Sciatic nerve (tissue), 2 donors: ENCODE measurements at places on chromosomes 13 and 19.

- DNase-seq, result peak; percentile 67
Observed at GRCh38 chr13:32538143-32538620, 413 bp downstream of the N4BP2L2 start.

DNA sequence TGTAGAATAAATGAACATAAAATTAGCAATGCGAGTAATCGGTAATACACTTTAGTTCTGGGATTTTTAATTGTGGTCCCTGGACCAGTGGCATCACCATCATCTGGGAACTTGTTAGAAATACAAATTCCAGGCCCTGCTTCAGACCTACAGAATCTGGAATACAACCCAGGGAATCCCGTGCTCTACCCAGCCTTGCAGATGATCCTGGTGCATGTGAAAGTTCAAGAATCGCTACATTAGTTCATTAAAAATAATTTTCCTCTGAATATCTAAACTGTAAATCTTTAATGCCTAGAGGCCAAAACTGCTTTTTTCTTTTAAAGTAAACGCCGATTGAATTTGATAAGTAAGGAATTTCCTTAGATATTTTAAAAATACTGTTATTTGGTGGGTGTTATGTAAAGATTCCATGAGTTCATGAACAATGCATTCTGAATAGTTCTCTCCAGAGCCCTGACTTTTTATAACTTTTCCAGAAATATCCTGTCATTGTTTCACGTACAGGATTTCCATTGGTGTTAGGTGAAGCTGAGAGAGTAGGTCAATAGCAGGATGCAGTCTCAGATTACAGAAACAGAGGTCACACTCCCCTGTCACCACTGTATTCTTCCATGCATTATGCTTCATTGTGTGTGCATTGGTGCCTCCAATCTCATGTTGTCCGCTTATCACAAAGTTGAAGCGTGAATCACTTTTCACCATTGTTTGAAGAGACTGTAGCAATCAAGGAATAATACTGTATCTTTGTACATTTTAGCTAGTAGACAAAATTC is 596.5 kb upstream of the KLF12 start:
- no peak for DNase-seq

DNA sequence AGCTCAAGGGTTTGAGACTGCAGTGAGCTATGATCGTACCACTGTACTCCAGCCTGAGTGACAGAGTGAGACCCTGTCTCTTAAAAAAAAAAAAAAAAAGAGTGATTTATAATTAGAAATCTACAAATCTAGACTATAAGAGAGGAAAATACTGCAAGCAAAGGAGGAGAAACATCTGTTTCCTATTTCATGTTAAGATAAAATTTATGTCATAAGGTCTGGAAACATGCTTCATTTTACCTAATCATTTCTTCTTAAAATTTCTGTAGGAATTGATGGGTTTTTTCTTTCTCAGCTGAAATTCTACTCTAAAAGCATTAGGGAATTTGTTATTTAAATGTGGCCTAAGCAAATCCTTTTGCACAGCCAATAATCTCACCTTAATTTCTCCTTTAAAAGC is 53.2 kb downstream of the C13orf42 start:
- no peak for DNase-seq

DNA sequence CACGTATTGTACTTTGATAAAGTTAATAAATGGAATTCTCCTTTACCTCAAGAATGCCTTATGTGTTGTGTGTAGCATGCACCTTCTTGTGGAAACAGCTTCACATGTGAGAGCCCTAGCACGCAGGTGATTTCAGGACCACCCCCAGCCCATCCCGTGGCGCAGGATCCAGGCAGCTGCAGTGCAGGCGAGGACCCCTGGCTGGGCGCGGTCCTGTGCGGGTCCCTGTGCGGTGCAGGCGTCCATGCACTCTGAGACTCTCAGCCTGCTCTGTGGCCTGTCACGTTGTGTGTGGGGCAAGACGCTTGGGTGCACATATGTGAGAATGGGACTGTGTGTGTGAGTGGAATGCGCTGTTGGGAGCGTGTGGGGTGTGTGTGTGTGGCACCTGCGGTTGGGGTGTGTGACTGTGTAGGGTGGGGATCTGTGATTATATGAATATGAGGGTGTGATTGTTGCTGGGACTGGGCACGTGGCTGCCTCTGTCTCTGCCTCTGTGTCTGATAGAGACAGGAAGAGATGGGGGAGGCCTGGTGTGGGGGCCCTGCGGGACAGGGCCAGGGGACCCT is 30.8 kb downstream of the WTIP start:
- DNase-seq, result no peak

GRCh38 chr13:109695402-109696190 is 90.8 kb downstream of the IRS2 start:
- DNase-seq, result no peak

GRCh38 chr13:53191091-53191490 is 162.5 kb downstream of the OLFM4 start:
- no peak for DNase-seq

DNA sequence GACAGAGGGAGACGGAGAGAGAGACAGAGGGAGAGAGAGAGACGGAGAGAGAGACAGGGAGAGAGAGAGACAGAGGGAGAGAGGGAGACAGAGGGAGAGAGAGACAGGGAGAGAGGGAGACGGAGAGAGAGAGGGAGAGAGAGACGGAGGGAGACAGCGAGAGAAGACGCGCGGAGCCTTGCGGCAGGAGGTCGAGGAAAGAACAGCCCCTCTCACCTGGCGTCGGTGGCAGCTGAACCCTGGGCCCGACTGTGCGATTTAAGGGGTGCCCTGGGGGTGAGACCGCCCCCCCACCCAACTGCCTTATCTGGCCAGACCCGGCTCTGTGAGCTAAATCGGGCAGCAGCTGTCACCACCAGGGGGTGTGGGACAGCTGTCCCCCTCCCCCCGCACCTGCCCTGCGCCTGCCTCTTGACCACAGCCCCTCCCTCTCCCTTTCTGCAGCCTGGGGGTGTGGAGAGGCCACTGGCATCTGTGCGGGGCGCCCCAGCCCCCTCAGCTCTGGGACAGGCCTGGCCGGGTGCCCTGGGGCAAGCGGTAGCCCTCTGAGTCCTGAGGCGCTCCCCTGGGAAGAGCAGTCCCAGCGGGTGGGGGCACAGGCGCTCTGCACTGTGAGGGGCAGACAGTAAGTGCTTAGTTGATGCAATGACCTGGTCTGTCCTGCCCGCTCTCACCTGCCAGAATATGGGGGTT is 10.8 kb downstream of the JOSD2 start:
- DNase-seq, result no peak

- no peak for DNase-seq
Observed at GRCh38 chr13:76832258-76832988, 53.8 kb downstream of the KCTD12 start.

- no peak for DNase-seq
Observed at GRCh38 chr13:94598281-94598680, 2.3 kb upstream of the TGDS start.

DNA sequence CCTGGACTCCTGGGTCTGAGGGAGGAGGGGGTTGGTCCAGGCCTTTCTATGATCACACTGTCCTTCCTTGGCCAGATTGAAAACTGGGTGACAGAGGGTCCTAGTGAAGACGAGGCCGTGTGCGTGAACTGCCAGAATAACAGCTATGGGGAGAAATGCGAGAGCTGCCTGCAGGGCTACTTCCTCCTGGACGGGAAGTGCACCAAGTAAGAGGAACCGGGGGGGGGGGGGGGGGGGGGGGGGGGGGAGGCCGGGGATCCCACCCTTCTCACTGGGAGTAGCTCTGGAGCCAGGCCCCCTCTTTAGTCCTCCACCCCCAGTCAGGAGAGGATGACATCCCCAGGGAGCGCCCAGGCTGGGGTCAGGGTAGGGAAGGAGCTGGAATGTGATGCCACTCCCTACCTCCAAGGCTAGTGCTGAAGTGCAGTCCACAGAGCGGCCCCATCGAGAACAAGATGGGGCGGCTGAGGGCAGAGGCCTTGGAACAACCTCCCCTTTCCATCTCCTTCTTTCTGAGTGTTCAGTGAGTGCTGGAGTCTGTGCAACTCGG is 19.4 kb downstream of the CNFN start:
- DNase-seq, result no peak

DNA sequence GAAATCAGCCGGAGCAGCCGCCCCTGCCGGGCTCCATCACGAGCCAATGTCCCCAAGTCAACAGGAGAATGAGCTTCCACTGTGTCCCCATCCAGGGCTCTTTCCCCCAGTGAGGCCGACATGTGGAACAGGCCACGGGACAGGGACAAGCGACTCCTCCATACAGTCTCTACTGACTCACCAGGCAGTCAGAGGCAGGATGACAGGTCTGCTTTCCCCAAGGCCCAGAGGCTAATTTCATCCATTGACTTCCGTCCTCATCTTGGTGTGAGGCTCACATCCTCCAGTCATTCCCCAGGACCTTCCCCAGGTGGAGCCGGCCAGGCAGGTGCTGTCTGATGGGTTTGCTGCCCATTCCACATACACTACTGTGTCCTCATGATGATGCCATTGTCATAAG is 3.5 kb downstream of the CEACAM6 start:
- DNase-seq, result no peak

GRCh38 chr13:73015805-73016204 is 43.0 kb upstream of the KLF5 start:
- no peak for DNase-seq

GRCh38 chr19:15595069-15595468 is 19.9 kb upstream of the CYP4F8 start:
- DNase-seq, result no peak

DNA sequence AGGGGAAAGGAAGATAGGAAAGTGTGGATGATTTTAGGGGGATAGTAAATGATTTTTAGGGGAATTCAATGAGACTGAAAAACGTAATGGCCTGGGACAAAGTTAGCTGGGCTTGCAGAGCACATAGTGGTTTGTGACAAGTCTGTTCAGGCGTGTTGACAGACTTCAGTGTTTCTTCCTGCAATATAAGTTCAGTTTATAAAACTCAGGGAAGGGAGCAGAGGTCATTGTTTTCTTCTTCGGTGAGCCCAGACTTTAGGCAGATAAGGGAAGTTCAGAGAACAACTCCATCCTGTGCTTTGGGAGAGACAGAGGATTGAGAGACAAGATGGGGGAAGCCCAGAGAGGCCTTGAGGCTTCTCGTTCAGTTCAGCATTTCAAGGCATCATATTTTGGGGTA is 45.2 kb upstream of the SLC7A1 start:
- no peak for DNase-seq

- DNase-seq, result no peak
Observed at GRCh38 chr13:66830940-66831716, 399.0 kb downstream of the PCDH9 start.

- DNase-seq, result no peak
Observed at GRCh38 chr13:34931572-34931971, 10.5 kb upstream of the NBEA start.

DNA sequence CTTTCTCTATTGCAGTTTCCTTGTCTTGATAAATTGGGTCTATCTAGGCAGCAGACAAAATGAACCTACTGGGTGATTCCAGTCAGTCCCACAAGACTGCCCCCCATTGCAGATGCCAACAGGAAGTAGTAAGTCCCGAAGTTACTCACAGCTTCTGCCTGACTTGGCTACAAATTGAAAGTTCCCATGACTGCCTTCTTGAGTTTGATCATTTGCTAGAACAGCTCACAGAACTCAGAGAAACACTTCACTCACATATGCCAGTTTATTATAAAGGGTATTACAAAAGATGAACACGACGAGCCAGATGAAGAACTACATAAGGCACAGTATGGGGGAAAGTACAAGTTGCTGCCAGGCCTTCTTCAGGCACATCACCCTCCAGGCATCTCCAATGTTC is 50.0 kb downstream of the TEX26 start:
- DNase-seq, result no peak

- no peak for DNase-seq
Observed at GRCh38 chr19:55882626-55883025, 46.3 kb downstream of the NLRP4 start.

DNA sequence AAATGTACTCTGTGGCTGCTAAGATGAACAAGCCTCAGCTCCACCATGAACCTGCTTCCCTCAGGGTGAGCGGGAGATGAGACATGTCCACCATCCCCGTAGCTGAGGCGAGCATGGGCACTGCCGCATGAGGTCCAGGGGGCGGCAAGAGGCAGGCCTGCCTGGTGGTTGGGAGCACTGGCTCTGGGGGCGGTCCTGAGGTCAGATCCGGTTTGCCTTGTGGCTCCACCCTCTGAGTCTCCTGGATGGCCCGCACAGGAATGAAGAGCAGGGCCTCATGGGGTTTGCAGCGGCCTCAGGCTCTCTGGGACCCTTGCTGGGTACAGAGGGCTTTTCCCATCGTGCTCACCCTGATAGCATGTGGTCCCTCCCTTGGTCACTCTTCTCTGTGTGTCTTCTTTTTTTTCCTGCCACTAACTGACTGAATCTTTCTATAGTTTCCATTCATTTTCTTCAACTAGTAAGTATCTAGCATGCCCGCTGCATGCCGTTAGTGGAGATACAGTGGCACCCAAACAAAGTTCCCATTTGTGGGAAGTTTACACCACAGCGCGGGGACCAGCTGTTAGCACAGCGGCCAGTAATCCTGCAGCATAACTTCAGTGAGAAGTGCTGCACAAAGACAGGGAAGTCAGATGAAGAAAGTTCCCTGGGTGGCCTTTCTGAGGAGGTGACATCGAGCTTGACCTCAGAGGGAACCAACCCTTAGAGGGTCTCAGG is 37.3 kb downstream of the CAPN12 start:
- no peak for DNase-seq

DNA sequence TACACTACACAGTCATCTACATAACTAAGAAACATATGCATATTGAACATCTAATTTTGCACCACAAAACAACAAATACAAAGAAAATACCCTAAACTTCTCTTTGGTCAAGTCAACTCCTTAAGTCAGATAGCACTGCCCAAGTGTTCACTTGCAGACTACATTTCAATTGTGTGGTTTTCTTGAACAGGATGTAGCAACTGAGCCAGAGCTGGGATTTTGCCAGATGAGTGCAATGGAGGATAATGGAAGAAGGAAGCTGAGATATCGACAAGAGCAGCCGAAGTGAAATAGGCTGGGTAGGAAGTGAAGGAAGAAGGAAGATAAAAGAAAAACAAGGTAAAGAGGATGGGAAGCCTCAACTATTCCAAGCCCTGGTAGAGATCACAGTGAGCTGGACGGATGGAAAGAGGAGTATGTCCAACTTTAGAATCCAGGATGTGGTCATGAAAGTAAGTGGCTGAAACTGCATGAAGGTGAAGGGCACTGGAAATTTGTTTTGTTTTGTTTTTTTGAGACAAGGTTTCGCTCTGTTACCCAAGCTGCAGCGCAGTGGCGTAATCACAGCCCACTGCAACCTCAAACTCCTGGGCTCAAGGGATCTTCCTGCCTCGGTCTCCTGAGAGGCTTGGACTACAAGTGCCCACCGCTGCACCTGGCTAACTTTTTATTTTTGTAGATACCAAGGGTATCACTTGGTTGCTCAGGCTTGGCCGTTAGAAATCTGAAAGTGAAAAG is 15.0 kb downstream of the NUFIP1 start:
- peak; percentile 63 for DNase-seq

DNA sequence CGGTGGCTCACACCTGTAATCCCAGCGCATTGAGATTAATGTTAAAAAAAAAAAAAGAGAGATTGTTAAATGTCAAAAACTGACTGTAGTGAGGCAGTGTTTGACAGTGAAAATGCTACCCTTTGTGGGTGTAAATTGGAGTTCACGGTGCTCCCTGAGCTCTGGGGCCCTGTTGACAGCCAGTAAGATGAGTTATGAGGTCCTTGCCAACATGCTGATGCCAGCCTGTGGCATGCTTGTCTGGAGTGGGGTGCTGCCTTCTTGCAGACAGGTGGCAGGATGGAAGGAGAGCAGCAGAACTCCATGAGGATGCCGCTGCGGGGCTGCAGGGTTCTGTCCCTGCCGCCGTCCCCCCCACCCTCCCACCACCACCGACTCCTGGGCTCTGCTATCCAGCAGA is 25.9 kb downstream of the PRAM1 start:
- DNase-seq, result no peak
